ENCODE measurements at places on chromosomes 5 and 9.

- DNase-seq: no peak
Measured at GRCh38 chr5:39186722-39187539, 32.4 kb downstream of the FYB1 start.

DNA sequence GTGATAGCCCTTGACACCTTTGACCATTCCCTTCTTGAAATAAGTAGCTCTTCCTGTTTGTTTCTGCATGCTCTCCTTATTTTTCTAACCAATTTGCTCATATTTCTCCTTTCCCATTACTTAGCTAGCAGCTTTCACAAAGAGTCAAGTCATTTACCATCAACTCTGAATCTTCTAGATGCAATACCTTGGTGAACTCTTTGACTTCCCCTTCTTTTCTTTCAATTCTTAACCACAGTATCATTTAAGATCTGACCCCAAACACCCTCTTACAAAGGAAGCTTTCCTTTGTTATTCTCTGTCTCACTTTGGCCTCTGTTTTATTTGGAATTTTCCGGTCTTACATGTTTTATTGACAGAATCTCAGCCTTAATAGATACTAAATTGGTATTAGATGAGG lies 14.0 kb downstream of the NFX1 start:
- DNase-seq: no peak

DNA sequence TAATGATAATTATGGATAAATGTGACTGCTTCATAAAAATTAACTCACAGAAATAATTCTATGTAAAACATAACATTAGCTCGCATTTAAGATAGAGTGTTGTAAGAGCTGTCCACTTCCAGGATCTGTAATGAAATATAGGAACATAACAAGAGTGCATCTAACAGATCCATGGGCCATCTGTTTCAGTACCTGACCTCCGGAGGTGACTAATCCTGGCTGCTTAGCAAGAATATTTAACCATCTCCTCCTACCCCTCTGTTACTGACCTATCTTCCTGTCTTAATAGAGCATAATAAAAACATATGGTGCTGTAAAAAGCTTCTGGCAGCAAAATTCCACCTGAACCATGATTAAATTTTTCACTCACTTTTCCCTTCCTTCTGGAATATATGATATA lies 7.1 kb downstream of the PLCXD3 start:
- no peak for DNase-seq

- DNase-seq: no peak
Measured at GRCh38 chr5:181281077-181281983, 20.4 kb upstream of the TRIM52 start.

DNA sequence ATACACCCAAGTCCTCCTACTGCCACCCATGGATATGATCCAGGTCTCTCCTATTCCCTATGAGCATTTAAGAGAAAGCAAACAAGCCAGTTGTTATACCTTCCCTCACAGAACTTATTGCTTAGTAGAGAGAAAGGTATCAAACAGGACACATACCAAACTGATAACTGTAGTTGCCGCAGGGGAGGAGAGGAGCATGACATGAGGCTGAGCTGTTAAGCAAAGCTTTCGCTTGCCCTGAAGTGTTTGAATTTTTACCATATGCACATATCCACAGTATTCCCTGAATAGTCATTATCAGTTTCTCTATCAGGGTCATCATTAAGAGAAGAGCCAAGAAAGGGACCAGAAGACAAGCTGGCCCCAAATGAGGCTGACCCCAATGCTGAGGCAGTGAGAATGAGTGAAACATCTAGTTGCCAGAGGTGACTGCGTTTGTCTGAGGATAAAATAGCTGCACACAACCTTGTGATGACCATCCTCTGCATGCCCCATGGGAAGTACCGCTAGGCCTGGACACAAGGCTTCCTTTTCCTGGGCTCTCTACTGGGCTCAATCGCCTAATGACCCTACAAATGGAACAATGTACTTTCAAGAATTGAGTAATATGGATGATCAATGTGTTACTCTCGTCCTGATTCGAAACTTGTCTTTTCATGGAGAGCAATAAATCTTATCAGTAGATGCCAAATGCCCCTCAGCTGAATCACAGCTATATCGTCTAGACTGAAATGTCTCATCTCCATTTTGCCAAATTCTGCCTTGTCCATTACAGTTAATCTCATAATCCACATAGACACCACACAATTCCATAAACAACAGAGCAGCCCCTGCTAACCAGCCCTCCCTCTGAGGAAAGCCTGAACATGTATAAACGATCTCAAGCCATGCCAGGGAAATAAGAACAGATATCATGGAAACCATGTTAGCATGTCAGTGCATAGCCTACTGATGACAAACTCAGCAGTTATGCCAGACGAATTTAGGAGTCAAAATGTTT lies 4.3 kb upstream of the IFNK start:
- DNase-seq: no peak

DNA sequence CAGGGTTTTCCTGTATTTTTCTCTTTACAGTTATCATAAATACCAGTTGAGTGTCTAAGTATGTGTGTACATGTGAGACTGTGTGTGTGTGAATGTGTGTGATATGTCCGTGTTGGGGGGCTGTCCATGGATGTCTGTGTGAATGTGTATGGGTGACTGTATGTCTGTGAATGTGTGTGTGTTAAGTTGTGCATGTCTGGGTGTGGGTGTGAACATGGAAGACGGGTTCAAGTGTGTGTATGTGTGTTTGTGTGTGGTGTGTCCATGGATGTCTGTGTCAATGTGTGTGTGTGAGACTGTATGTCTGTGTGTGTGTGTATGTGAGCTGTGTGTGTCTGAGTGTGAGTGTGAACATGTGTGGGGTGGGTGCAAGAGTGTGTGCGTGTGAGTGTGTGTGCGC lies 55.0 kb downstream of the VAV2 start:
- DNase-seq: no peak

DNA sequence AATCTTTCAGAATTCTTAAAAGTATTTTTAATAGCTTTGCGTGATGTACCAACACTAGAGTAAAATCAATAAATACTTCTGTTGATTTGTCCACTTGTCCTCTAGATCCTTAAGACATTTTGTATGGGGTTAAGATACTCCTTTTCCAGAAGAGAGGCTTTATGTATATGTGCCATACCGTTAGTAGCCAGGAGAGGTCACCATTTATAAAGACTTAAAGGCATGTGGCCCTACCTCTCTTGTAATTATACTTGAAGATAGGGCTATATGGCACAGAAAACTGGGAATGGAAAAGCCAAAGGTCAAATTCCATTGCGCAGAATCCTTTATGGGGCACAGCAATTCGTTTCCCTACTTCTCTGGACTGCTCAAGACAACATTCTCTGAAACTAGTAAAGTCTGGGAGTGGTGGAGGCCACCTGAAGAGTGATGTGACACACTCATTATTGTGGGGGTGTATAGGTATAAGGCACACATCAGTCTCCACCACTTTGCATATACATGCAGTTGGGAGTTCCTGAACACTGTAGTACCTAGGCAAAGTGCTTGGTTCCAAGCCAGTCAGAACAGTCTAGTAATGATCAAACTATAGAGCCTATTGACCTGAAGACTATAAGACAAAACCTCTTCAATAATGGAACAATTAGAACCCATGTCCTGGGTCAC lies 140.1 kb upstream of the FBXL17 start:
- DNase-seq: no peak

DNA sequence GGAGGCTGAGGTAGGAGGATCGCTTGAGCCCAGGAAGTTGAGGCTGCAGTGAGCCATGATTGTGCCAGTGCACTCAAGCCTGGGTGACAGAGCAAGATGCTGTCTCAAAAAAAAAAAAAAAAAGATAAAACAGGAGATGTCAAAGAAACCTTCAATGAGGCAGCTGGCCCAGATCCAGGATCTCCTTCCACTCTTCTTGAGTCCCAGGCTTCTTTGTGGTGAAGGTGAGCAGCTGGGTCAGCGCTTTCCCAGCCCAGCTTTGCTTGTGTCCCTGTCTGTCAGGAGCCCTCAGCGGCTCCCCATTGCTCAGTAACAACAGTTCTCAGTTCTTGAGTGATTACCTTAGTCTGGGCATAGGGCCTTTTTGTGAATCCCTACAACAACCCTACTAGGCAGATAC lies 69.4 kb upstream of the PSD2 start:
- DNase-seq: no peak

- DNase-seq: no peak
Measured at GRCh38 chr9:92709240-92709639, 39.3 kb upstream of the IPPK start.

GRCh38 chr5:104241046-104241445 lies 678.5 kb upstream of the NUDT12 start:
- DNase-seq: no peak

DNA sequence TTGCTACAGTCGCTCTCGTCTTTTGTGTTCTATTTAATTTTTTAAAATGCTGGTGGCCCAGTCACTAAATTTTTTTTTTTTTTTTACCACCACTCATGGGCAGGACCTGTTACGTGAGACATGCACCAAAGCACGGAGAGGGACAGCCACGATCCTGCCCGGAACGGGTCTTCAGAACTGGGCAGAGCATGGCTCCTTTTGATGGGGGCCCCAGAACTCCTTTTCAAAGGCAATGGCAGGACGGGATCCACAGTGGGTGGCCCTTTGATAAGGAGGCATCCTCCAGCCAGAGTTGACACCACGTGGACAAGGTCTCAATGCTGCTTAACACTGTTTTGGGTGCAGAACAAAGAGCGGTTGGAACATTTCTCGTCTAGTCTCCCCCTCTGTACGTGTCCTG lies 50.0 kb downstream of the TENT4A start:
- DNase-seq: no peak

- no peak for DNase-seq
Measured at GRCh38 chr9:92463984-92464383, 18.3 kb downstream of the ASPN start.

DNA sequence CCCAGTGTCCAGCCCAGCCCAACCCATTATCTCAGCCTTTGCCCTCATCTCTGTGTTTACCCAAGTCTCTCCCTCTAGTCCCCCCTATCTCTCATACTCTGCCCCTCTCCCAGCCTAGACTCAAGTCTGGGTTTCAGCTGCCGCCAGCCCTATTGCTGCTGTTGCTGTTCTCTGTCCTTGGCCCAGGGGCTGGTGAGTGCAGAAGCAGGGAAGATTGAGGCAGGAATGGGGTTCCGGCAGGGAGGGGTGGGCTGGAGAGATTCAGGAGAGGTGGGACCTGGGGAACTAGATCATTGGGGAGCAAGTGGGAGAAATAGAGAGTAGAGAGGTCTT lies 702 bp downstream of the TMEM8B start:
- DNase-seq: no peak

DNA sequence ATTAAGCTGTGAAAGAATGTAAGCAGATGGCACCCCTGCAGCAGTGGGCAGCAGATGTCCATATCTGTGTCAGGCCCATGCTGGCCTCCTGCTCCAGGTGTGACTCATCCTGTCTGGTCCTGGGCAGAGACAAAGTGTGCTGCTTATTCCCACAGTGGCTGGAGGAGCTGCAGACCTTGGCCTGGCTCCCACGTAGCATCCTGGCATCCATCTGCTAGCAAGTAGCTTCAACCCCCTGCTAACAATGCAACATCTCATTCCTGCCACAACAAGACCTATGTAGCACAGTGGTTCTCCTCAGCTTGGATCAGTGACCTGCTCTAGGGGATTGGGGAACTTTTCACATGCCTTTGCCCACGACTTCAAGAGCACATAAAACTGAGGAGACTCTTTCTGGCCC lies 126.4 kb upstream of the SLC12A2 start:
- no peak for DNase-seq

DNA sequence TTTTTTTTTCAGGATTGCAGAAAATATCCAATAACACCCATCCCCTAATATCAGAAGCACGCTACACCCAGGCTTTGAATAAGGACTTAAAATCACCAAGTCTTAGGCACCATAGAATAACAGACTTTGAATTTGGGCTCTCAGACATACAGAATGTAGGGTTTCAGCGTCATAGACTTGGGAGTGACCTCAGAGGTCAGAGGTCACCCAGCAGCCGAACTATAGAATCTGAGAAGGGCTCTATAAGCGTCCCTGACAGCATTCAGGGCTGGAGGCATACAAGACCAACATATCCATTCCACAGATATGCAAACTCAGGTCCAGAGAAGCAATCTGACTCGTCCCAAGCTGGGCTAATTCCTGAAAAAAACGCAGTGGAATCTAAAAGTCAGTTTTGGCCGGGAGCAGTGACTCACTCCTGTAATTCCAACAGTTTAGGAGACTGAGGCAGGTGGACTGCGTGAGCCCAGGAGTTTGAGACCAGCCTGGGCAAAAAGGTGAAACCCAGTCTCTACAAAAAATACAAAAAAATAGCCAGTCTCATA lies 34.7 kb downstream of the SLC6A7 start:
- no peak for DNase-seq

GRCh38 chr5:180494510-180495181 lies 467 bp downstream of the CNOT6 start:
- DNase-seq: no peak

- DNase-seq: no peak
Measured at GRCh38 chr5:90437663-90438062, 28.1 kb upstream of the CETN3 start.

GRCh38 chr9:96222132-96222531 lies 79.8 kb downstream of the HSD17B3 start:
- no peak for DNase-seq

GRCh38 chr5:135085936-135086725 lies 52.1 kb upstream of the PITX1 start:
- DNase-seq: no peak

DNA sequence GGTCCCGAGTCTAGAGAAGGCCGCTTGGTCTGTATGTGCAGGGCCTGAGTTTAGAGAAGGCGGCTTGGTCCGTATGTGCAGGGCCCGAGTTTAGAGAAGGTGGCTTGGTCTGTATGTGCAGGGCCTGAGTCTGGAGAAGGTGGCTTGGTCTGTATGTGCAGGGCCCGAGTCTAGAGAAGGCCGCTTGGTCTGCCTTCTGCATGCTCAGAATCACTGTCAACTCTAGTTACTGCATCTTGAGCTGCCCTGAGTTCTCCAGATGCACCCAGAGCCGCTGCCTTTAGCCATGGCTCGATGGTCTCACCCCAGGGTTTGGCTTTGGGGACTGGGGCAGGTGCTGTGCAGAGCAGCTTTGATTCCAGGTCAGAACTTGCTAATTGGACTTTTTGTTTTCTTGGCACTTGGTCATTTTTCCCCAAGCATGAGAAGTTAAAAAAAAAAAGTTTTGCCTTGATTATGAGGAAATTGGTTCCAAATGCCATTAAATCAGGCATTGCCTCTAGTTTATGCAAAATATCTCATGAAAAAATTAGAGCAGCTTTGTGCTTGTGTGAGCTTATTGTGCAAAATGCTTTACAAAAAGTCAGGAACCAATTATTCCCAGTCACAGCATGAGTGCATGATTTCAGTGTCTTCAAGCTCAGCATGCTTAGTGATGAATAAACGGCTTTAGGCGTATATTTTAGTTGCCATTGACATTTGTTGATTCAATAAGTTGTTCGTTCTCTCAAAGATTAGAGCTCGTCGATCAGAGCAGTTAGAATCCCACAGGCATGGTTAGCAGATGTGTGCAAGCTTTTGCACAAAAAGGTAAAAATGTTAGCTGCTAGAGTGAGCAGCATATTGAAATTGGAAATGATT lies 25.4 kb upstream of the EXOC3 start:
- DNase-seq: no peak

DNA sequence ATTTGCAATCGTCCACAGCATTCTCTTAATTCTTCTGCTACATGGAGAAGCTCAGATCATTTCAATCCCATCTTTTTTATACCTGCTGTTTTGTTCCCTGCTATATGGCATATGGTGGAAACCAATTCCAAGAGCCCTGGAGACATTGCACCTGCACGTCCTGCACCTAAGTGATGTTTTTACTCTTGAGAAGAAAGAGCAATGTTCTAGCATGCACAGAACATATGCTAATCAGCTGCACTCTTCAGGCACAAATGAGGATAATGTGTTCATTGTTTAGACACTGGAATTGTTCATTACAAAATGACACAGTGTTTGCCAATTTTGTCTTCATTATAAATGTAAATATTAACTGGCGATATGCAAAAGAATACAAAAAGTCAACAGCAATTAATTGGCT lies 935.8 kb downstream of the TLE4 start:
- no peak for DNase-seq

Measured in cortex of kidney (tissue), 1 donor.